AML-193 (cell line): ENCODE measurements at places on chromosomes 4 and X.

GRCh38 chrX:11756354-11757318, 1.4 kb upstream of the MSL3 start:
- DNase-seq, result peak; percentile 13

GRCh38 chr4:181796502-181796901, 446.7 kb upstream of the TENM3 start:
- DNase-seq, result no peak

DNA sequence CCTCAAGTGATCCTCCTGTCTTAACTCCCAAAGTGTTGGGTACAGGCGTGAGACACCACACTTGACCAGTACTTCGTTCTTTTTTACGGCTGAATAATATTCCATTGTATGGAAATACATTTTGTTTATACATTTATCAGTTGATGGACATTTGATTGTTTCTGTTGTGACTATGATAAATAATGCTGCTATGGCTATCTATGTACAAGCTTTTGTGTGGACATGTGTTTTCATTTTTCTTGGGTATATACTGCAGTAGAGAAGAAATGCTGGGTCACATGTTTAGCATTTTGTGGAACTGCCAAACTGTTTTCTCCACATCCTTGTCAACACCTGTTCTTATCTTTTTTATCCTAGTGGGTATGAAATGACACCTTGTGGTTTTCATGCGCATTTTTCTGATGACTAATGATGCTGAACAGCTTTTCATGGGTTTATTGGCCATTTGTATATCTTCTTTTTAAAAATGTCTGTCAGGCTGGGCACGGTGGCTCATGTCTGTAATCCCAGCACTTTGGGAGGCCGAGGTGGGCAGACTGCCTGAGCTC, 37.3 kb downstream of the SAT1 start:
- no peak for DNase-seq

DNA sequence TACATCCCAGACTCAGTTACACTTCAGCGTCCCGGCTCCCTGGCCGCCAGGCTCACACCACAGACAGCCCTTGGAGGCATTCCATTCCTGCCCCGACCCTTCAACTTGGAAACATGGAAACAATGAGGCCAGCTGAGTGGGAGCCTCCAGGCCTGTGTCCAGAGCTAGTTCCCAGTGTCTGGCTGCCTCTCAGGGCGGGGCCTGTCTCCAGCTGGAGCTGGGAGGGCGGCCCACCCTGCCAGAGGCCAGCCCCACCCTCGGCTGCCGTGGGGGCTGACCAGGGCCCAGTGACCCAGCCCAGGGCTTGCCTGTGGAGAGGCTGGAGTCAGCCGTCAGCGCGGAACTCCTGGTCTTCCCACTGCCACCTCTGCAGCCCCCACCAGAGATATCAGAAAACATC, 37.4 kb upstream of the SPON2 start:
- no peak for DNase-seq

DNA sequence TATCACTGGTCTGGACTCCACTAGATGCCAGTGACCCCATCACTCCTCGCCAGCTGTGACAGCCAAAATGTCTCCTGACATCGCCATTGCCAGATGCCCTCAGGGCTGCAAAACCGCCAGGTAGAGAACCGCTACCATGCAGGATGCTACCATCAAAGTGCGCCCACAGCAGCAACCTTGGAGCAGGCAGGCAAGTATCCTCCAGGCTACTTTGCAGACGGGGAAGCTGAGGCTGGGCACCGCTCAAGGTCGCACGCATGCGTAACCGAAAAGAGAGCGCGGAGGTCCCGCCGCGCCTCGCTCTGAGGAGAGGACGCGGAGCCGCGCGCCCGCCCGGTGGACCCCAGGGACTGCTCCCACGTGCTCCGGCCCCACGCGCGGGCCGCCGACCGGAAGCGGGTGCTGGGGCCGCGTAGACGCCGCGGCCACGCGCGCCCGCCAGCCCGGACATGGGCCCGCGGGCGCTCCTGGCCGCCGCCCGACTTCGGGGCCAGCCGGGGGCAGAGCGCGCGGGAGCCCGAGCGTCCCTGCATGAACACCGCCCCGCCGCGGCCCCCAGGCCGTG, at the start of gene STS:
Gene STS (plus strand): TSS at position 300 of the 565 bp plus-strand sequence. CDS start 105,488 bp downstream, outside the sequence.
- DNase-seq, result peak; percentile 5

DNA sequence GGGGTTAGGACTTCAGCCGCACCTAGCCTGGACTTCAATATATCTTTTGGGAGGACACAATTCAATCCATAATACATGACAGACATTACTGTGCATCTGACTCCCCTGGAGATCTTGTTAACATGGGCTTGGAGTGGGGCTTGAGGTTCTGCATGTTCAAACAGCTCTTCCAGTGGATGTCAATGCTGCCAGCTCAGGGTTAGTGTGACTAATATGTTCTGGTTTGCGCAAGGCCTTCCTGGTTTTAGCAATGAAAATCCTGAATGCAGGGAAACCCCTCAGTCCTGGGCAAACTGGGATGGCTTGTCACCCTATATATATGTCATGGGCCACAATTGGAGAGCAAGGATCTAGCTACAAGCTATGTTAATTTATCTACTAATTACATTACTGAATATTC, 2.7 kb upstream of the TSPAN7 start:
- DNase-seq, result no peak

DNA sequence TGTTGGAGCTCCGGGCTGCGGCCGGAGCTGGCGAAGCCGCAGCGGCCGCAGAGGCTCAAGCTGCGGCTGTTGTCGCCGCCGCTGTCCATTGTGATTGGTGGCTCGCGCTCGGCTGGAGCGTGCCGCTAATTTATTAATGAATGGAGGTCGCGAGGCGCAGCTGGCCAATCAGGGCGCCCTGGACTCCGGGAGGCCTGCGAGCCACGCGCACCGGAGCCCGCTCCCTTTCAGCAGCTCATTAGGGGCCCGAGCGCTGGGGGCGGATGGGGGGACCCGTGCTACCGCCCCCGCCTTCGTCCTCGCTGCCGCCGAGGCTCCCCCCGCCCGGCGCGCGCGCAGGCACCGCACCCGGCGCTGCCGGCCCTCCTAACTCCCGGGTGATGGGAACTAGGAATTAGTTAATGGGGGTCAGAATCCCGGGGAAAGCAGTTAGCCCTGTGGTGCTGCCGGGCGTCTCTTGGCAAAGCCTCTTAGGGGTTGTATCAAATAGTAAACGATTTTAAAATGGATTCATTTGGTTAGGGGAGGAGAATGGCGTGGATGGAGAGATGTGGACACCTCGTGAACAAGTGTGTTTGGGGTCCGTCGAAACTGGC, 589 bp upstream of the NEUROG2 start:
- no peak for DNase-seq

GRCh38 chrX:48045410-48046311, 25.8 kb downstream of the ZNF630 start:
- DNase-seq, result no peak

DNA sequence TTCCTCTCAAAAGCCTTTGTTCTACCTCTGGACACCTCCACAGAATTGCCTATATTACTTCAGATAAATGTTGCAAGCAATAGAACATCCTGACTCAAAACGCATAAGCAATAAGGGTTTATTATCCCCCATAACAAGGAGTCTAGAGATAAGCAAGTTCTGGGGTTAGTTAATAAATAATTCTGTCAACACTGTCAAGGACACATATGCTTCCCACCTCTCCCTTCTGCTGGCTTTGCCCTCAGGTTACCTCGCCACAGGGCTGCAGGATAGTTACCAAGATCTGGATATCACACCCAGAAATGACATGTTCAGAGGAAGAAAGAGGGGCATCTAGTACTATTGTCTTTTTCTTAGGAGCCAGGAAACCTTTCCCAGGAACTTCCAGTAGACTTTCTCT, 14.0 kb upstream of the DUSP21 start:
- no peak for DNase-seq

GRCh38 chr4:172686021-172686420, 482.6 kb upstream of the GALNT7 start:
- no peak for DNase-seq

- no peak for DNase-seq
Measured at GRCh38 chr4:33045334-33045733, 2325.2 kb downstream of the PCDH7 start.

DNA sequence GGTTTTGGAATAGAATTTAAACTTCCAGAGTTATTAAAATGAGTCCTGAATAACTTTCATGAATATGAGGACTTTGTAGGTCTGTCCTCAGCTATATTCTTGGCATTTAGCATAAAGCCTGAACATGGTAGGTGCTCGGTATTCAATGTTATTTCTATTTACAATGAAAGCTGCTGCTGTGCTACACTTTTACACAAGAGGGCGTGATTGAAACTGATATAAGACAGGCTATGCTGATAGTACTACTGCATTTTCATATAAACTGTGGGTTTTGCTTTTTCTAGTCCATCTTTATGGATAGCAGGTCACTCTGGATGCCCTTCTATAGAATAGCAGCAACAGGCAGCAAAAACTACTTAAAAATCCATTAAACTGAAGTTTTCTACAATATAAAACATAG, 12.3 kb upstream of the GNPDA2 start:
- DNase-seq, result peak; percentile 3
